Left cardiac atrium (tissue), 4 donors: ENCODE measurements at places on chromosomes 6 and 20.

DNA sequence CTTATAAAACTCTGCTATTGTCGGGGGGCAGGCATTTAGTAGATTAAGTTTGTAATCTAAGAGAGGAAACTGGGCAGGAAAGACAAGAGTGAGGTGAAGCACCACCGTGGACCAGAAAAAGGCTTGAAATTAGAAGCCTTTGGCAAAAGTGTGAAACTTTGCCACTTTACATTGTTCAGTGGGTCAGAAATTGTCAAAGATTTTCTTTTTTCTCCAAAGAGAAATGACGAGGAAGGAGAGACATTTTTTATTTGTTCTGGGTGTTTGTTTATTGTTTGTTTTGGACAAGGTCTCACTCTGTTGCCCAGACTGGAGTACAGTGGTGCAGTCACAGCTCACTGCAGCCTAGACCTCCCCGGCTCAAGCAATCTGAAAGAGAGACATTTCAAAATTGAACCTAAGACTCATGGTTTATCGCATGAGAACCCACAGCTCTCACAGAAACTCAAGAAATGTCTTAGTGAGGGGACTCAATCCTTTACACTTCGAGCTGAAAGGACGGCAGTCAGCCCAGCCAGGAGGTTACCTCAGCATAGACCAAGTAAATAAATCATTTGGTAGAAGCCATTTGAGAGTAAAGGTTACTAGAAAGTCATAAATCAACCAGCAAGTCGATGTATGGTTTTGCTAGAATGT is 262.8 kb upstream of the TAB2 start:
- DNase-seq, result no peak

- DNase-seq, result no peak
These were observed 58.9 kb upstream of the TRAF3IP2 start for GRCh38 chr6:111664565-111665030.

DNA sequence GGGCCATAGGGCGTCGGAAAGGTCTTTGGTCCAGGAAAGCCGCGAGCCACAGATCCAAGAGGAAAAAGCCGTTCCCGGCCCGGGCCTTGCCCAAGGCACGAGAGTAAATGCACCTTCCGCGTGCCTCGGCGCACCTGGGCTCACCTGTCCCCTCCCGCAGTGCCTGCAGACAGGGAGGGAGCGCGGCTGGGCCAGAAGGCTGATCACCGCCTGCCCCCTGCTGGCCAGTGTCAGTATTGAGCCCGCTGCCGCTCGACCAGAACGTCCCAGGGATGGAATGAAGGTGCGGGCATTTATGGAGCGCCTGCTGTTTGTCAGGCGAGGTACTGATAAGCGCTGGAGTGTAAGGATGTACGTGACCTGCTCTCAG is 679 bp upstream of the LPIN3 start:
- peak; percentile 81 for DNase-seq

- no peak for DNase-seq
These were observed 31.5 kb downstream of the THBS2 start for GRCh38 chr6:169222126-169222525.
